ENCODE measurements at places on chromosomes 5 and 9.

GRCh38 chr5:133438487-133438886 is 173.9 kb downstream of the FSTL4 start:
- DNase-seq: no peak

DNA sequence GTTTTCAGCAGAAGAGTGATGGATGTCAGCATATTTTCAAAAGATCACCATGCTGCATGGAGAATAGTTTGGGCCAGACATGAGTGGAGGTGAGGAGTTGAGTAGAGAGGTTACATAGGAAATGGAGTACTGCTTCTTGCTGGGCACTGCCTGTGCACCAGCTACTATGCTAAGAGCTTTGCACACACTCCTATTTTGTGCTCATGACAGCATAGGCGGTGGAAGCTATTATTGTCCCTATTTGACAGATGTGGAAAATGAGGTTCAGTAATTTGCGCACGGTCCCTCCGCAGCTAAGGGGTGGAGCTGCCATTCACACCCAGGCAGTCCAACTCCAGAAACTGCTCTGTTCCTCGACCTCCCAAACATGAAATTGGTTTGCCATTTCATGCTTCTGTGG is 67.8 kb downstream of the ENTREP1 start:
- DNase-seq: no peak

GRCh38 chr9:90998573-90998972 is 197.0 kb downstream of the SYK start:
- DNase-seq: peak; percentile 12

DNA sequence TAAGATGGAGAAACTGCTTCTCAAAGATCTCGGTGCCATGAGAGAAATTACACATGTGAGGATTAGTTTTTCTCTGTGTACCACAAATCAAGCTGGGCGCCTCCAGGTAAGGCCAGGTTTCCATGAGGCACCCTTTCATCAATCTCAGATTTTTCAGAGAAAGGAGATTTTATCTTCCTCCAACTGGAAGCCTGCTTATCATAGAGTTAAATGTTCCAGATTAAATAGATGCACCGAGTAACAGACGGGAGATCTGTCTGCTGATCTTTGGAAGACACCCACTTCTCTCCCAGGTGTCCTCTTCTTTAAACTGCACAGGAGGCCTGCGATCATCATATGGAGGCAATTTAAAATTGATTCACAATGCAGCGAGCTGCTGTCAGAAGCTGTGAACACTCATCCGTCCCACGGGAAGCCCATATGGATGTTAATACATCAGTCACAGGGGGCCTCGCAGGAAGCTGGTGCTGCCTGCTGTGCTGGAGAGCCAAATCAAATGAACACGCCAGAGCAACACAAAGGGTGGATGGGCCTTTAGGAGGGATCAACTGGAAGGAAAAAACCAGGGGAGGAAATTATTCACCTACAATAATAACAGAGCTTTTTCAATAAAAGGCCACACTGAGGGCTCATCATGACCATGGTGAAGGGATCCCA is 93.3 kb downstream of the TLE1 start:
- no peak for DNase-seq

DNA sequence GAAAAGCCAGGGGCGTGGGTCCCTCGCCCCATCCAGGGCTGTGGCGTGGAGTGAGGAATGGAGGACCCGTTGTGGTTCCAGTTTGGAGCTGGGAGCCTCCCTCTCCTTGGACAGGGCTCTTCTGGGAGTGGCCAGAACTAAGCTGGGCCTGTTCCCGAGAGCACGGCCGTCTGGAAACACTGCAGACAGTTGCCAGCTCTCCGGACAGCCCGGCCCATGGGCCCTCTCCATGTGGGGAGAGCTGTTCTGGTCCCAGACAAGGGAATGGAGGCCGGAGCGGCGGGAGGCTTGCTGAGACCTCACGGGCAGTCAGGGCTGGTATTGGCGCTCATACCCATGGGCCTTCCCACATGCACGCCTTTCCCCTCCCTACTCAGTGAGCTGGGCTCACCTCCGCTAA is 45.2 kb upstream of the FCN2 start:
- no peak for DNase-seq

- no peak for DNase-seq
Measured at GRCh38 chr5:1985781-1986180, 103.1 kb upstream of the IRX4 start.

DNA sequence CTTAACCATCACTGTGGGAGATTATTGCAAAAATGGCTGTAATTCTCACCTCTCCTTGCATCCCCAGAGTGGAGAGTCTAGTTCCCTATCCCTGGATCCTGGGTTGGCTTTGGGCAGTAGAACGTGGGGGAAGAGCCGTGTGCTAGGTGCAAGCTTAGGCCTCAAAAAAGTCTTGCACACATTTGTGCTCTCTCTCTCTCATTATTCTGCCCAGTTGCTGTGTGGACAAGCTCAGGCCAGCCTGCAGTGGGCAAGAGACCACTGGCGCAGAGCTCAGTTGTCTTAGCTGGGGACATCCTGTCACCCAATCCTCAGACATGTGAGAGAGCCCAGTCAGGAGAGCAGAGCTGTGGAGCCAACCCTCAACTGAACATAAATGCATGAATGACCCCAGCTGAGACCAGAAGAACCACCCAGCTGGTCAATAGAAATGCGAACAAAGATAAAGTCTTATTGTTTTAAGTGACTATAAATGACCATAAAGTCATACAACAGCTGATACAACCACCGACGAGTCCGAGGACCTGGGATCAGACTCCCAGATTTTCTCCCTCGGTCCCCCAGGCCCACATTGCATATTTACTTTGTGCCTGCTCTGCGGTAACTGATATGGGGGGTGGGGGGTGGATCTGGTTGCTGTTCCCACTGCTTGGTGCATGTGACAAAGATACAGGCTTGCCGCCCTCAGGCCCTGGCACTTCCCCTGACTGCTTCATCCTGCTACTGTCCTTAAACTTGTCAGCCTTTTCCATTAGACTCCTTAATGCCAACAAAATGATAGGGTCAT is 166.4 kb upstream of the MVB12B start:
- DNase-seq: no peak

GRCh38 chr9:15606643-15607472 is 54.0 kb downstream of the CCDC171 start:
- no peak for DNase-seq

- no peak for DNase-seq
Measured at GRCh38 chr5:23613566-23613965, 106.2 kb downstream of the PRDM9 start.

DNA sequence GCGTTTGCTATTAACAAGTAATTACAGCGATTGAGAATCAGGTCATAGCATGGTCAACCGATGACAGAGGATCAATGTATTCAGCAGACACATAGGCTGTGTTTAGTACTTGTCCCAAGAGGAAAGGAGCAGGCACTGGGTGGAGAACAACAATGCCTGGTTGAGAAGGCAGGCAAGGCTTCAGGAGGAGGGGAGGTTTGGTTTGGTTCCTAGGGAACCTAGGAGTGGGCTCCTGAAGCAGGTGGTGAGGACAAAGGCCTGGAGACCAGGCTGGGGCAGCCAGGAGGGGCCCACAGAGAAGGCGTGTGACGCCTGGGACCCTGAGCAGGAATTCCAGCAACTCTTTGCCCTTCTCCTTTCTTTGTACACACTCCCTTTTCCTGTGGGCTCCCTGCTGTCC is 195.6 kb downstream of the SPOCK1 start:
- no peak for DNase-seq

DNA sequence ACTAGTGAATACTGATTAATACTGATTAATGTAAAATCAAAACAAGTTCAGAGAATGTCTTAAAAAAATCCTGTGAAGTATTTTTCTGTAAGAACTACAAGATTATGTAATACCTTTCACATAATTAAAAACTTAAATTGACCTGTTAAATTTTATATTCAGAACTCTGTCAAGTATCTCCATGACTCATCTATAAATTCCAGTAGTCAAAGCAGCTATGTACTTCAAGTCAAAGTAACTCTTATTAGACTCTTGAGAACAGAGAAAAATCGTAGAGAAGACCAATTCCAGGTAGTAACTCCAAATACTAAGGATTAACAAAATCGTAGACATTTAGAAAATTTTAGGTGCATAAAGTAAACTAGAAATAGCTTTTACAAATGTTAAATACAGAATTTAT is 77.1 kb downstream of the HOMER1 start:
- DNase-seq: no peak
